ENCODE measurements at places on chromosomes 5 and 9.
A peak's percentile ranks its signal among the peaks of the same experiment; 100 is the strongest.

- no peak for DNase-seq
Measured at GRCh38 chr5:143152445-143152844, 251.0 kb downstream of the NR3C1 start.

DNA sequence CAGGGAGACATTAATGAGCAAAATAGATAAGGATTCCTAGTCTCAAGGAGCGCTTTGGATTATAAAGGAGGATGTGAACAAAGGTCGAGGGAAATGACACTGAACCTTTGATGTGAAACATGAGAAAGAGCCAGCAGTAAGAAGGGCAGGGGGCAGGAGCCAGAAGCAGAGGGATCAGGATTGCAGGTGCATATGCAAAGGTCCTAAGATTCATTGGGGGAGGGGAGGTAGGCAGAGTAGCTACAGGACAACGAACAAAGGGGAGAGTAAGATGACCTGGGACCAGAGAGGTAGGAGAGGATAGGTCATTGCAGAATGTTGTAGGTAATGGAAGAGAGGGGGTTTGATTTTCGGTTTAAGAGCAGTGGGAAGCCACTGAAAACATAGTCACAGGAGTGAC is 129.2 kb upstream of the TRPM3 start:
- no peak for DNase-seq

DNA sequence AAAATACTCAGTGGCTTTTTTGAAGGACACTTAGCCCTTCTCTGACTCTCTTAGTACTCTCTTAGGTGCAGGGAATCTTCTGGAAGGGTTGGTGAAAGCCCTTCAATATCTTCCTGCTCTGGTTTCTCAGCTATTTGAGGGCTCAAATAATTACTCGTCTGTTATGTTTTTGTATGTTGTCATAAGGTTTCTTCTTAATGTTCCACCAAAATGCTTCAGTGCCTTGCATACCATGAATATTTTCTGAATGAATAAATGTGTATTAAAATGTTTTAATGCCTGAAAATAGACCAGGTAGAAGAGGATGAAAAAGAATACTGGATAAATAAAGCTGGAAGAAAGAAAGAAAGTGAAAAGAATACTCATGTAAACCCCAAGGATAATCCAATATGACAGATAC is 124.3 kb downstream of the STK32A start:
- peak; percentile 15 for DNase-seq

DNA sequence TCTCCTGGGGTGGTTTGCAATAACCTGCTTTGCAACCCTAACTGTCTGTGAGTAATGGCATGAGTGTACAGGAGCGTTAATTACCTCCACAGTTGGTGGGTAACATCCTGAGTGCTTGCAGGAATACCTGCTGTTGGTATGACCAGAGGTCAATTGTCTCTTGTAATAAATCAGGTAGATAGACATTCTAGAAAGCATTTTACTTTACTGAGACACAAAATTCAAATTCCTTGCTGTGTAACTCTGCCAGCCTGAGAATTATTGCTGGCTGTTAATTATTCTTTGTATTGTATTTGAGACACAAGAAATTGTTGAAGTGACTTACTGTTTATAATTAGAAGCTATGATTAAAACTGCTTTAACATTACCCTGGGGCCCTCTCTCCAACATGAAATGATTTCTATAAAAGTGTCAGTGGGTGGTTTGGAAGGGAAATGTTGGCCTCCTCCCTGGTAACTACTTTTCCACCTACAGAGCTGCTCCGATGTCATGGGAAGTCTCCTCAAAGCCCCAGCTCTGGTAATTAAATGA is 150.8 kb upstream of the ADCY2 start:
- DNase-seq = no peak

GRCh38 chr9:116144038-116144437 is 9.6 kb upstream of the PAPPA start:
- peak; percentile 83 for DNase-seq

- DNase-seq = peak; percentile 93
Measured at GRCh38 chr5:157511651-157512644, 51.9 kb downstream of the NIPAL4 start.

DNA sequence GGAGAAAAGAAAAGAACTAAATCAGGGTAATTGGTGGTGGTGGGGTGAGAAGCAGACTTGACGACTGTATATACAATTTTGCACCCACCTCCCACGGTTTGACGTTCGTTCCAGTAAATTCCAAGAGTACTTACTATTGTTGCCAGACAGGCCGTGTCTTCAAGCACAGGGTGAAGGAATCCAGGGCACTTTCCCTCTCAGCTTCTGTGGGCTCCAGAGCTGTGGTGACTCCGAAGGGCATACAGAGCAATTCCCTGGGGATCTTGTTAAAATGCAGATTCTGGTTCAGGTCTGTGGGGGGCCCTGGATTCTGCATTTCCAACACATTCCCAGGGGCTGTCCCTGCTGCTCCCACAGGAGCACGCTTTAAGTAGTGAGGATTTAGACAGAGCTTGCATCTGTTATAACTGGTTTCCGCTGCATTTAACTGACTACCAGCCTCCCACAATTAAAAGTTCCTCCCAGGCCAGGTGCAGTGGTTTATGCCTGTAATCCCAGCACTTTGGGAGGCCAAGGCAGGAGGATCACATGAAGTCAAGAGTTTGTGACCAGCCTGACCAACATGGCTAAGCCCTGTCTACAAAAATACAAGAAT is 49.3 kb upstream of the FANCC start:
- DNase-seq = no peak

- no peak for DNase-seq
Measured at GRCh38 chr5:172973931-172974330, 9.6 kb upstream of the ATP6V0E1 start.

- peak; percentile 55 for DNase-seq
Measured at GRCh38 chr9:7237473-7238246, 479.9 kb downstream of the KDM4C start.

GRCh38 chr5:62572918-62573514 is 5.6 kb upstream of the LRRC70 start:
- DNase-seq = no peak

DNA sequence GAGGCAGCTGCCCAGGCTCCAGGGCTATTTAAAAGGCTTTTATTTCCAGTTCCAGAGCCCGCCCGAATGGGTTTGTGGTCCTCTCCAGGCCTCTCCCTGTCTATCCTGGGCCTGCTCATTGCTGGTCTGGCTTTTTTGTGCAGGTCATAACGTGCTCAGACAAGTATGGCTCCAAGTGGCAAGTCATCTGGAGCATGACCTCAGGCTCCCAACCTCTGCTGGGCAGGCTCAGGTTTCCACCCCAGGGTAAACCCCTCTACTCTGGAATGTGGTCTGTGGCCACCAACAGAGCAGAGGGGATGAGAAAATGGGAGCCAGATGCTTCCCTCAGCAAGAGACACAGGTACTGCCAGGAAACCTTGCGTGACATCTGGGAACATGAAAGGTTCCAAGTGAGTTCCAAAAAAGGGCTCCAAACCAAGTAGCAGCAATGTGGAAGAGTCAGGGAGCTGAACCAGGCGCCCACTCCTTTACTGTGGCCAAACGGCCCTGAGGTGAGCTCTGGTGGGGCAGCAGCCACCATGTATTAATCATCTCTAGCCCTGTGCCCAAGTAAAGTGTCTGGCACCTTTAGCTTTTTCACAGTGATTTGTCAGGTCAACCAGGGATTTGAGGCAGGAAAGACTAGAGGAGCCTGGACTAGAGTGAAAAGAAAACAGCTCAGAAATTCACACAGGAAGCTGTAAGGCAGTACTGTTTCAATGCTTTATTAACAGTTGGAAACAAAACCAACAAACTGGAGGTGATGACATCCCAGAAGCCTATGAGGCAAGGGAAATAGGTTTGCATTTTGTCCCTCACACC is 25.7 kb downstream of the PCDHGC5 start:
- DNase-seq = no peak

DNA sequence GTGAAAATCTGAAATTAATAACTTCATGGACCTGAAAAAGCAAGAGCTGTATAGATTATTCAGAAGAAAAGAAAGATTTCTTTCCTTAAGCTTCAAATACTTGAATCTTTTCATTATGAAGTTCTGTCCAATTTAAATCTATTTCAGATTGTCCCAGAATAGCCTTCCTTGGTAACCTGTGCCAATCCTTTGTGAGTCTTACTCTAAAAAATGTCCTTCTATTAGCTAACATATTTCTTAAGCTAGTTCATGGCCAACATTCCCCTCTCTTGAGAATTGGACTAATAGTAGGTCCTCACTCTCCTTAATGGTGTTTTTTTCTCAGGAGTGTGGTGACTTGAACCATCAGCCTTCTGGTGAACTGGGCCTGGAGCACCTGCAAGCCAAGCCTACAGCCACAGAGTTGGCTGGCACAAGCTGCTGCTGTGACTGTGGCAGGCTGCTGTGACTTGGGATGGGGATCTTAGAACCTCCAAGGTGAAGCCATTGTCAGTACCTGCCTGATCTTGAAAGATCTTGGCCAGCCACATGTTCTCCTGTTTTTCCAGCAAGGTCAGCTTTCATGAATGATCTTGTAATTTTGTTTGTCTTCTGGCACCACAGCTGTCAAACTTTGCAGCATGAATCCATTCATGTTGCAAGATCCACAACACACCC is 262.6 kb upstream of the MAP3K1 start:
- DNase-seq = no peak

- DNase-seq = no peak
Measured at GRCh38 chr5:10534561-10535530, 29.0 kb upstream of the ANKRD33B start.

DNA sequence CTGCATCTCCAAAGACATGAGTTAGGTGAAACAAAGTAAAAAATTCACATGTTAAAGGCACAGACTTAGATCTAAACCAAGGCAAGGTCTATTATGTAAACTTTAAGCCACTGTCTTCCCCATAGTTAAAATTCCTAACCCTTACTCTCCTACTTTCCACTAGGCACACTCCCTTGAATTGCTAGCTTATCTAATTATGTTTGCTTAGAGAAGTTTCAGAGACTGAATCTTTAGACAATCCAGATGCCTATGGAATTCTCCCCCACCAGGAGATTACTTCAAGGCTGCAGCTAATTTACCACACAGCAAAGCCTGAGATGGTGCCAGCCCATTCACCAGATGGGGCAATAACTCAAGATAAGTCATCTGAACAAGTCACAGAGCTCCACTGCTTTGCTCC is 803.1 kb upstream of the COX7C start:
- DNase-seq = no peak

GRCh38 chr9:137192859-137193258 is 4.4 kb downstream of the SSNA1 start:
- no peak for DNase-seq

DNA sequence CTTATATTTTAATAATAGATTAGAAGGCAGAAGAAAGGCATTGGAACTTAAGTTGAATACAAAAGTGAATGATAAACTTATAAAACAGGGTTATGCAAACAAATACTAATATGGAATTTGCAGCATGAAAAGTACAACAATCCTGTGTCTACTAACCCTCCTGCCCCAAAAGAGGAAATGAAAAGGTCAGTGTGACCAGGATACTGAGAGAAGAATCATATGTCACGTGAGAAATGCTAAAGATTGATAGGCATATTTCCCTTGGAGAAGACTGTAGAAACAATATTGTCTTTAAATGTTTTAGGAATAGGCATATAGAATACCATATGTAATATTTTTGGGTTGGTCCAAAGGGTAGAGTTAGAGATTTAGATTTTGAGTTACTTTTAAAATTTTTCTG is 3.8 kb downstream of the WDR36 start:
- DNase-seq = no peak

GRCh38 chr9:85332487-85332886 is 409.3 kb downstream of the AGTPBP1 start:
- no peak for DNase-seq

DNA sequence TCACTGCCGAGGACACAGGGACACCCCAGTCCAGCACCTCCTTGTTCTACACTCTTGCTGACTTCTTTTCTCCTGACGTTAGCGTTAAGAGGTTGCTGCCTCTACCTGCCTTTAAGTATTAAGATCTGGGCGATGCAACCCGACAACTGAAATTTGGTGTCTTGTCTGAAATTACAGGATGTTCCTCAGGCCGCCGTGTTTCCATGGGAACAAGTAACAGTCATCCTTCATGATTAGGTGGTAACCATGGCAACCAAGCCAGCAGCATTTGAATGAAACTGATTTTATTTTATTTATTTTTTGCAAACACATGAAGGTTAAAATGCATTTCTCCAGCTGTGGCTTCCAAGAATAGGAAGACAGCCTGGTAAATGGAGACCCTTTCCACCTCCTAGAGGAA is 20.8 kb downstream of the DAB2IP start:
- no peak for DNase-seq

GRCh38 chr9:95081998-95082397 is 235.5 kb downstream of the FANCC start:
- no peak for DNase-seq

GRCh38 chr5:41176952-41177351 is 36.4 kb downstream of the C6 start:
- no peak for DNase-seq

DNA sequence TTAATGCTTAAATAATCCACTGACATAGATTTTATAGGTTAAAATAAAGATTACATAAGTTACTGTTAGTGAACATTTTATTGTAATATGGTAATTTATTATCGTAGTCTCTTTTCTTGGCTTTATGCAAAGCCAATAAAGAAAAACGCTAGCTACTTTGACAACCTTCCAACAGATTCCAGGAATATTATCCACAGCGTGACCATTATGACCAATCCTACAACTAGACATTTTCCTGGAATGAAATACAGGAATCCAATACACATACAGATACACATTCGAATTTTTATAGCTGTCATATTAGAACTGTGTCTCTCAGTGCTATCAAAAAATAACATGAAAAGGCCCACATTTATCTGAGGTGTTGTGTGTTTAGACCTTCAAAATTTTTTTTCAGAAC is 13.1 kb downstream of the RPS23 start:
- DNase-seq = no peak

- DNase-seq = no peak
Measured at GRCh38 chr9:78207319-78207718, 28.6 kb upstream of the CEP78 start.

DNA sequence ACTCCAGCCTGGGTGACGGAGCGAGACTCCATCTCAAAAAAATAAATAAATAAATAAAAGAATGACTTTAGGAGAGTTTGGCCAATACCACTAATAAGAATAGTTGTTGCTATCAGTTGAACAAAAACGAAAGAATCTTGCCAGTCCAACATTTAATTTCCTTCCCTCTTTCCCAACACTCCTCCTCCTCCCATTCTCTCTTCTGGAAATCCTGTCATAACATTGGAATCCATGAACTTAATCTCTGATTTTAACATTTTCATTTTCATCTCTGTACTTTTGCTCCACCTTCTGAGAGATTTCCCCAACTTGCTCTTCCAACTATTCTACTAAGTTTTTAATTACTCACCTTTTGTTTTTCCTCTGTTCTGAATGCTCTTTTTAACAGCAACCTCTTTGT is 42.8 kb upstream of the CDK20 start:
- peak; percentile 56 for DNase-seq

GRCh38 chr9:97811533-97812246 is 41.3 kb upstream of the FOXE1 start:
- DNase-seq = peak; percentile 91

All from NCI-H226 (cell line).